CD4-positive, alpha-beta T cell treated with Interleukin-17A for 1 hour (primary cell): ENCODE measurements at places on chromosomes 12 and 14.

DNA sequence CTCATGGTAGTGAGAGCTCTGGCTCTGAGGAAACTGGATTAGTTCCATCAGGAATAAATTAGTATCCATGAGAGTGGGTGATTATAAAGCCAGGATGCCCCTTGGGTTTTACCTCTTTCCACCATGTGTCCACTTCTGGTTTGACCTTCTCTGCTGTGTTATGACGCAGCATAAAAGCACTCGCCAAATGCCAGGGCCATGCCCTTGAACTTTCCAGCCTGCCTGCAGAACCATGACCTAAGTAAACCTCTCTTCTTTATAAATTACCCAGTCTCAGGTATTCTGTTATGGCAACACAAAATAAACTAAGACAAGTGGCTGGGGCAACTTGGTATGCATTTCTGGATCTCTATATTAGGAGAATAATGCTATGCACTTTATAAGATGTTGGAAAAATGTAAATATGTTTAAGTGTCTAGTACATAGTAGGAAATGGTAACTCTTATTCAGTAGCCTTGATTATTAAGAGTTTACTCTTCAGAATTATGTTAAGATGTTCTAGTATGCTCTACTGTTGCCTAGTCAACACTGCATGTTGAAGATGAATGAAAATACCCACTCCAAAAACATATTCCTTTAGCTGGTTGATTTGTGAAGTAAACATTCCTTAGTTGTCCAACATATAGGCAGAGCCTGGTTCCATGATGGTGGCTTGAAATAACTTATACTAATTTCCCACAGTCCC, 455.6 kb upstream of the TMPO start:
- DNase-seq: no peak

DNA sequence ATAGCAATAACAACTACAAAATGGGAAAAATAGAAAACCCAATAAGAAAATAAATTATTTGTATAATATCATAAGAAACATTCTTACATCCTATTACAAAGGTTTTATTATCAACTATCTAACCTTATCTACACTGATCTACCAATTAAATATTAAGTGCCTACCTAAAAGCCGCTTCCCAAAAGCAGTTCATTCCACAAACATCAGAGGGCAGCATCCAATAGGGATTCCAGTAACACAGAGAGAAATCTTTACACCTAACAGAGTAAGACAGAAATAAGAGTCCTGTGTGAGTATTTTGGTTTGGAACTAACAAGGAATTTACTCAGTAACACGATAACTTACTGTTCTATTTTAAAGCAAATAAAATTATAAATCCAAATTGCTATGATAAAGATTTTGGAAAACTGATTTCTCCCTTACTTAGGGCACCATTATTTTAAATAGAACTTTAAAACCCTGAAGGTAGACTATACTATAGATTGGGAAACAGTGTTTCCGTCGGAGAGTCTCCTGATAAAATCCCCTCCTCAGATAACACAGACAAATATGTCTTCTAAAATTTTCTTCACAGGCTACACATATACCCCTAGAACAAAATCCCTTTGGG, 15.0 kb downstream of the GXYLT1 start:
- peak; percentile 58 for DNase-seq

GRCh38 chr12:113326775-113327395, 8.0 kb downstream of the SLC8B1 start:
- no peak for DNase-seq

GRCh38 chr14:23177181-23177580, 6.3 kb downstream of the SLC7A8 start:
- DNase-seq: no peak

- DNase-seq: no peak
Measured at GRCh38 chr12:78224154-78224553, 393.5 kb downstream of the NAV3 start.

DNA sequence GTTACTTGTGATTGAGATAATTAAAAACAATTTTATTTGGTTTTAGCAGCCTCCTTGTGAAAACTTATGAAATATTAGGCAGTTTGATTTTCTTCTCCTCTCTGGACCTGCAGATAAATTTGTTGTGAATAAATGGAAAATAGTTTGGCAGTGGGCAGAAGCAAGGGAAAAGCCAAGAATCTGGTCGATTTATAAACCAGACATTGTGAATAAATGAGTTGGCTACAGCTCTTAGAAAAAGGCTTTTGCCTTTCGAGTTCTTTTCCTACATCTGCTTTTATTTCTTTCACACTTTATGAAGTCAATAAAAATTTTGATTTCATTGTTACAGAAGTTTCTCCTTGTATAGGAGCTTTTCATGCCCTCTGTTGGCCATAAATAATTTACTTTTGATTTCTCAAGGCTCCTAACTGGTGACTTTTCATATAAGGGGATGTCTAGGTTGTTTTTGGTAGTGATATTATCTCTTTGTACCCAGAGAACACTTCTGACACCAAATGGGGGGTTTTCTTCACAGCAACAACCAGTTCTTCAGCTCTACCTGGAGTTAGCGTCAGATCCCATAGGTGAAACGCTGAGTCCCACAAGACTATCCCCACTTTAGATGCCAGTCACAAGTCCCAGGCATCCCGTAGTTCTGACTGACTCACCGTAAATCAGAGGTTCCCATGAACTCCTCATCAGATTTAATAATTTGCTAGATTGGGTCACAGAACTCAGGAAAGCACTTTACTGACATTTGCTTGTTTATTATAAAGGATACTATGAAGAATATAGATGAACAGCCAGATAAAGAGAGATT, 136.5 kb upstream of the DNM1L start:
- DNase-seq: no peak

- DNase-seq: no peak
Measured at GRCh38 chr14:91732859-91733477, 1.1 kb upstream of the CATSPERB start.

- DNase-seq: no peak
Measured at GRCh38 chr12:31531893-31532292, 59.0 kb downstream of the DENND5B start.

DNA sequence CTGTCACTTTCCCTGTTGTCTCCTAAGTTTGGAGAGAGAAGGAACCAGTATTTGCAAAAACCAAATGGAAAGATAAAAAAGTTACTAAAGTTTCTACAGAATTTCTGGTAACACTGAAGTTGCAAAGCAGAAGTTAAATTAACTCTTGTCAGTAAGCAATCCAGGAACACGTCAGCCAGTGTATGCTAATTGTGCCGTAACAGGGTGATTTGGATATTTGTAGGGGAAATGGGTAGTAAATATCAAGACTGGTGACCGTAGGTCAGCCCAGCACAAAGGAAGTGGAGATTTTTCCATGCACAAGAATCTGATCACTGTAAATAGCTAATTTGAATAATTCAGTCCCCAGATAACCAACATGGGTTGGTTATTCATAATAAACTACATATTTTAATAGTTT, 2.3 kb downstream of the CDKN1B start:
- DNase-seq: peak; percentile 49

GRCh38 chr14:54330876-54331275, 65.9 kb upstream of the CDKN3 start:
- no peak for DNase-seq
